ENCODE measurements at places on chromosomes 16 and 17.
A peak's percentile ranks its signal among the peaks of the same experiment; 100 is the strongest.

DNA sequence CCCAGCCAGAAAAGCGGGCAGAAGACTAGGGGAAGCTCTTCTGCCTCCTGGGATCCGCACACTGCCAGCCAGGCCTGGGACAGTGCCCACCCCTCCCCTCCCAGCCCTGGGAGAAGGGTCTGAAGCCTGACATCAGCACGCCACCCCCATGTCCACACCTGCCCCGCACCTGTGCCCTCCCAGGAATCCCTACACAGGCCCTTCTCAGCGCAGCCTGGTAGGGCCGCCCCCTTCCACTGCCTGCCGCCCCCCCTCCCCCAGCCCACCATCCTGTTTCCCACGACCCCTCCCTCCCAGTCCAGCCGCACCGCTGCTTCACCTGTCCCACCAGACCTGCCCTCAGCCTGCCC lies 10.6 kb downstream of the ENPP7 start:
- no peak for DNase-seq

GRCh38 chr17:5665164-5665563 lies 80.9 kb upstream of the NLRP1 start:
- no peak for DNase-seq

GRCh38 chr17:62700964-62701705 lies 73.7 kb downstream of the MRC2 start:
- DNase-seq: no peak

GRCh38 chr16:12580809-12581208 lies 222.9 kb downstream of the CPPED1 start:
- no peak for DNase-seq

DNA sequence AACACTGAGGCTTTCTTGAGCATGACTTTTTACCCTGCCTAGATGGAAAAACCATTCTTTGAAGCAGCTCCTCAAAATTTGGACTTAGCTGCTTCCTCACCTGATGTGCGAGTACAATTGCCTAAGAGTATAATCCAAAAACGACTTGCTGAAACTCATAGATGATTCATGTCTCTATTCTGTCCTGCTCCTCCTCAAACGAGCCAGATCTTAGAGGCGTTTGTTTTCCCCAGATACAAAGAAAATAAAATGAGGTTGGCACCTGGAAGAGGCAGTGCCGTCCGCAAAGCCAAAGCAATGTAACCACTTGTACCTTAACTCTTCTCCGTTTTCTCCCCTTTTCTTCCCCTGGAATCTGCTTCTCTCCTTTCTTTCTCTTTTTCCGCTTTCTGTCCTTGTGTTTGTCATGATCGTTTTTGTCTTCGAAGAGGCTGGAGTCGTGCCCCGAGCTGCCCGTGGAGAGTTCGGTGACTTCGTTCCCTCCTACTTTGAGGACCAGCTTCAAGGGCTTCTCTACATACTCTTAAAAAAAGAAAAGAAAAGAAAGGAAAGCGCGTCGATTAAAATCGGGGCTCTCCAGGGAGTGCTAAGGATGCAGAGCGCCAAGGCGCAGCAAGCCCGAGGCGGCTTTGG lies 895 bp downstream of the BRD7 start:
- DNase-seq: no peak

DNA sequence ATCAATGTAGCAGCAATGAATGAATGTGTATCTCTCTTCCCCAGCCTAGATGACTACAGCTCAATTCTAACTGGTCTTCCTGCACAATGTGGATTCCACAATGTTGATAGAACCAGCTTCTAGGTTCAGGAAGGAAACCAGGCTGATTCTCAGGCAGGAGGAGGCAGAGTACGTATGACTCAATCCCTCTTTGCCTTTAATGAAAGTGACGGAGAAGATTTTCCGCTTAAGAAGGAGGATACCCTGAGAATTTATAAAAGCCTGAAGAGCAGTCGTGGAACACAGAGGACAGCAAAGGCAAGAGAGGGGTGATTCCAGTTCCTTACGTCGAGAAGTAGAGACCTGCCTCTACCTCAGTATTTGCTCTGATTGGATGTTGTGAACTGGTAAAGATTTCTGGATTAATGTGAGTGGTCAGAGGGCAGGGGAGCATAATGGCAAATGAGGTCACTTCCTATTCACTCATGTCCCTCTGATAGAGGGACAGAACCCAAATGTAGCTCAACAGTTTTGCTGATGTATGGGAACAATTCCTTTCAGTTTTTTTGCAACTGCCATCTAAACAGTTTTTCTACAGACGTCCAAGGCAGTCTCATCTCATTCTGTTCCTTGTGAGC lies 15.0 kb upstream of the SLC16A11 start:
- no peak for DNase-seq

GRCh38 chr17:73210002-73210678 lies 17.3 kb downstream of the COG1 start:
- no peak for DNase-seq

DNA sequence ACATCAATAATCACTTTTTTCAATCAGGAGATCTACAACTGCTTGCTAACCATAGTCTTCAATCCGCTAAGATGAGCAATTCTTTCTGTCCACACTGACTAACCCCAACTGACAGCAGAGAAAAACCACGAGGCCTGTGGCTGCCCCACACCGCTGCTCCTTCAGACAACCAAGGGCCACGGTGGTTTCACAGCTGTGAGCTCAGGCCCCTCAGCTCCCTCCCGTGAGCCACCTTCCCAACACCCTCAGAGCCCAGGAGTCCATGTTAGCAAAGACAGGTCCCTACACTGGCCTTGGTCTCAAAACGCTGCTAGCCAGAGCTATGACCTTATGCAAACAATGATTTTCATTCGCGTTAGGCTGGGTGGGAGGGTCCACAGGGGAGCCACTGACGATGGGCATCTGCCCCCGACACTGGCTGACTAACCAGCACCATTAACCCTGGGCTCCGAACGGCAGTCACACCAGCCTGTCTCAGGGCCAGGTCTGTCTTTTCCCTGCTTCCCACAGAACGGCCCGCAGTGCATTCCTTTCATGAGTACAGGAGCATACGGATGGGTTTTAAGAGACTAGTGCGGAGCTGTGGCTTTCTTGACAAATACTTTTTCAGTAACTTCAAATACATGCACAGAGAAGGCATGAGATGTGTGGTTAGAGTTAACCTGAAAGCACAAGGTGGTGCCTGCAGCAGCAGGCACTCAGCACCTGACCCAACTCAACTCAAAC lies 67.3 kb downstream of the ANKRD11 start:
- DNase-seq: peak; percentile 70
